A549 (cell line): ENCODE measurements at places on chromosomes 11 and 22. TPM values are rescaled to one million over a fixed set of nuclear protein-coding genes. Genes with fewer than 3 reads are reported as not detected.

GRCh38 chr22:19764299-19764593 lies 3.7 kb downstream of the TBX1 start:
- no peak for DNase-seq

The ST3GAL4 gene
- 16.5 to 19.7 TPM (median 17.5 TPM) in 3 replicates for polyA plus RNA-seq

GRCh38 chr11:75525433-75526191 lies at the start of gene GDPD5:
Gene GDPD5, minus strand, starts transcription at chr11:75525941. Its CDS starts 48,206 bp downstream, at chr11:75477735.
- DNase-seq: peak; percentile 76

The PDHX gene
- 45.8 to 46.5 TPM (median 46.1 TPM) in 3 replicates for polyA plus RNA-seq

The SLC25A45 gene
- polyA plus RNA-seq: 7.9 to 8.6 TPM (median 8.1 TPM) in 3 replicates

GRCh38 chr22:19519041-19519926 lies 4.9 kb downstream of the CLDN5 start:
- DNase-seq: no peak

The GGTLC3 gene
- polyA plus RNA-seq: not detected in 3 replicates

DNA sequence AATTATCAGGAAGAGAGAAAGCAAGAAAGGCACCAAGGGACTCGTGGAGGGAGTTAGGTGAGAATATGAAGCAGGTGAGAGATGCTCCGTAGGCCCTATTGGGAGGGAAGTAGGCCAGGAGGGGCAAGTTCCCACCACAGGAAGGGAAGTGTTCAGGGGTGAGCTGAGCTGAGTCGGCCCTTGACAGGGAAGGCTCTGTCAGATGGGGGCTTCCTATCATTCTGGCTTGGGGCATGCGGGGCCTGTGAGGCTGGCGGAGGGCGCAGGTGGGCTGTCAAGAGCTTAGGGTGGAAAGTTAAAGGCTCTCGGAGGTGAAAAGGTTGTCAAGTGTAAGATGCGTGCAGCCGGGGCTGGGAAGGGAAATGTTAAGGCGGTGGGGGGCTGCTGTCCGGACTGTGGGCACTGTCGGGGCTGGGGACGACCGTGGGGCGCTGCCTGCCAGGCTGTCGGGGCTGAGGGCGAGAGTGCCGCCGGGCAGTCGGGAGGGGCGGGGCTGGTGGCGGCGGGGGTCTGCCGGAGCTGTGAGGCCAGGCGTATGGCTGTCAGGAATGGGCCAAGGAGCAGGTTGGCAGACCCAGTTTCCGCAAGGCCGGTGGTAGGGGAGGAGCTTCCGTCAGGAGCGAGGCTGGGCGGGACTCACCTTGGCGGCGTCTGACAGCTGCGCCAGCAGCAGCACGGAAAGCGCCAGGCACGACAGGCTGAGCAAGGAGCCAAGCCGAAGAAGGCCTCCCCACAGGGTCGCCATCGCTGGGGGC lies 496 bp downstream of the TMEM9B start:
- peak; percentile 69 for DNase-seq

GRCh38 chr11:17604201-17604914 lies 57.3 kb downstream of the OTOG start:
- no peak for DNase-seq

DNA sequence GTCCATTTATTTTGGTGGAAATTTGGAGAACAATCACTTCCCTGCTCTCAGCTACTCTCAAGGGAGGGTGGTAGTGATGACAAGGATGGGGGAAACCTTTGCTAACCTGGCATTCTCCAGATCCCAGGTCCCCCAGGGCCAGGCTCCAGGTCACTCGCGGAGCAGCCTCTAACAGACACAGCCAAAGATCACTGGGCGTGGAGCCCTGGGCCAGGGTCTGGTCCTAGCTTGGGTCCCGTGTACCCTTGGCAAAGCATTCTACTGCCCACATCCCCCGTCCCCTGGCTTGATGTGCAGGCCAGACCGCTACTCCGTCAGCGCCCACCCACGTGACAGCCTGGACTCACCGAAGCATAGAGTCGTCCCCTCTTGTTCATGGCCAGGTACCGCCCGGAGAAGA lies 3.2 kb downstream of the FGF3 start:
- DNase-seq: no peak

DNA sequence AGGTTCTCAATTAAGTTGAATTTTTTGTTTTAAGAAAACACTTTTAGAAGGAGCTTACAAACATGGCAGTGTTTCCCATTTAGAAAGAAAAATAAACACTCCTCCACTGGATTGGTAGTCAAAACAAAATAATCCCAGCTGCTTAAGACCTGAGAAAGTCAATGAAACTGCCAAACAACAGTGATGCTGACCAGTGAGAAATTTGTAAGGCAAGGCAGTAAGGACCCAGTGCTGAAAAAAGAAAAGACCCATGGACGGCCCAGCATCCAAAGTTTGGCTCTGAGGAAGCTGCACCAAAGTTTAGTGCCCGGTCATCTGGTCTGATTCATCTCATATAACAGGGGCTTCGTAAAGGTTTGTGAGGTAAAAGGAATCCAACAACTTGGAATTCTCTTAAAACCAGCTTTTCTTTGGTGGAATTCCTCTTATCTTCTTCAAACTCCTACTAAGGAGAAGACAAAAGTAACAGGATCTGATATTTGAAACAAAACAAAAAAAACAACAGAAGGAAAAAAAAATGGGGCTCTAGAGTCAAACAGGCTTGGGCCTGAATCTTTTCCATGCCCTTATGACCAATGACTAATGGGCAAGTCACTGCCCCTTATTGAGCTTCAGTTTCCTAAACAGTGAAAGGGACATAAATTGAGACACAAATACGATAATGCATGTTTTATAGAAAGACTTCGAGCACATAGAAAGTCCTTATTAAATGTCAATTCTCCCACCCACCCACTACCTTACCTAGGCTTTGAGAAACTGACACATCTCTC lies 383.0 kb upstream of the NARS2 start:
- no peak for DNase-seq

The SLC17A6 gene
- not detected in 3 replicates for polyA plus RNA-seq

- no peak for DNase-seq
Measured at GRCh38 chr11:36195496-36196354, 93.5 kb downstream of the COMMD9 start.

- DNase-seq: peak; percentile 35
Measured at GRCh38 chr11:32231909-32232493, 141.1 kb downstream of the RCN1 start.

DNA sequence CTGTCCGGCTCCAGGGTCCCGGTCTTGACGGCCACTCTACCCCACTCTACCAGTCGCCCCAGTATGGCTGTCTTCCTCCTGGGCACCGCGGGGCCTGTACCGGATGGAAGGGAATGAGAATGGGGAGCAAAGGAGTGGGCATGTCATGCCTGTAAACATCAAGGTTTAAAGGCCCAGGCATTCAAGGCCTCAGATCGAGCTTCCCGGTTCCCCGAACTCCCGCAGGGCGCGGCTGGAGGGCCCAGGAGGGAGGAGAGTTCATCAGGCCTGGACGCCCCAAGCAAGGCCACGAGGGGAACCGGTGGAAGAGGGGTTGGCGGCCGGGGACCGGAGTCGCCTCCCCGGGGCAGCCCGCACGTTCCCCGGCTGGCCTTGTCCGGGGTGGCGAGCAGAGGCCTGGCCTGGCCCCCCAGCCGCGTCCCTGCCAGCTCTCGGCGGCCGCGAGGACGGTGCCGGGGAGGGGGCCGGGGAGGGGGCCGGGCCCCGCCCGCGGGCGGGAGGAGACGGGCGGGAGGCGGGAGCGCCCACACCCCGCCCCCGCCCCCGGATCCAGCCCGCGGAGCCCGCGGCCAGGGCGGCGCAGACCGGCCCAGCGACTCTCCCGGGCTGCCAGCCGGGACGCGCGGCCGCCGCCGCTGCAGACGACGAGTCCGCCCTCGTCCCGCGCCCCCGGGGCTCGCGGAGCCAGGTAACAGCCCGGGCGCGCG lies at the start of gene CDC42EP1:
Gene CDC42EP1, plus strand, starts transcription at position 580 of the 707 bp plus-strand sequence. CDS start 5,870 bp downstream, outside the sequence.
- DNase-seq: no peak

DNA sequence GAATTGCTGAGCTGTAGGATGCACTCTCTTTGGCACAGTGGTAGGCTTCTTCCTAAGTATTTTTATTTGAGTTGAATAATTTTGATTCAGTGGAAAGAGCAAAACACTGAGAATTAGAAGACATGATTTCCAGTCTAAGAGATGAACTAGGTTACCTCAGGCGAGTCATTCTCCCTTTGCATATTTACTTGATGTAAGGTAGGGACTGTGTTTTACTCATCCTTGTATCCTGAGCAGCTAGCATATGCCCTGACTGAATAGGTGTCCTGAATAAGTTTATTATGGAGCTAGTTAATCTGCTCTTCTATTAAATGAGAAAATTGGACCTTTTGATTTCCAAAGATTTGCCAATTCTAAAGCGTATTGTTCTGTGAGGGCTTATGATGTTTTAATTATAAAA lies 50.7 kb downstream of the STIM1 start:
- DNase-seq: peak; percentile 20

The MPEG1 gene
- not detected in 3 replicates for polyA plus RNA-seq
